Stimulated activated CD8-positive, alpha-beta memory T cell treated with anti-CD3 and anti-CD28 coated beads, Interleukin-4, amount 100 ng/mL, for 4 hours (primary cell): ENCODE measurements at places on chromosomes 7 and 10.

- no peak for DNase-seq
These were observed 7.9 kb upstream of the INMT start for GRCh38 chr7:30744075-30744417.

DNA sequence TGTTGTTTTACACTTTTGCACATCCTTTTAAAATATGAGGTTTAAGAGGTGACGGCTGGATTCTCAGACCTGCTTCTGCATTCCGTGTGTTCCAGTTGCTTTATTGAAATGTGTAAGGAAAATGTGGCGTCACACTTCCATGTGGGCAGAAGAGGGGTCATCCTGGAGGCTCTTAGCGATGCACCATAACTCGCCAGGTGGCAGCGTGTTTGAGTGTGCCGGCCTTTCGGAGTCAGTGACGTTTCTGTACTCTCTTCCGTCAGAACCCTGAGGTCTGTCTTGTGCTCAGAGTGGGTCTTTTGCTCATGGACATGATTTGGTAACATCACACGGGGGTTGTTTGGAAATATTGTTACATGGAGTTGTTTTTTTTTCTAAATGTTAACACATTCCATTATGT, 9.1 kb downstream of the PPP2R2D start:
- no peak for DNase-seq

- no peak for DNase-seq
These were observed 3.2 kb upstream of the MRPS24 start for GRCh38 chr7:43872406-43873110.

DNA sequence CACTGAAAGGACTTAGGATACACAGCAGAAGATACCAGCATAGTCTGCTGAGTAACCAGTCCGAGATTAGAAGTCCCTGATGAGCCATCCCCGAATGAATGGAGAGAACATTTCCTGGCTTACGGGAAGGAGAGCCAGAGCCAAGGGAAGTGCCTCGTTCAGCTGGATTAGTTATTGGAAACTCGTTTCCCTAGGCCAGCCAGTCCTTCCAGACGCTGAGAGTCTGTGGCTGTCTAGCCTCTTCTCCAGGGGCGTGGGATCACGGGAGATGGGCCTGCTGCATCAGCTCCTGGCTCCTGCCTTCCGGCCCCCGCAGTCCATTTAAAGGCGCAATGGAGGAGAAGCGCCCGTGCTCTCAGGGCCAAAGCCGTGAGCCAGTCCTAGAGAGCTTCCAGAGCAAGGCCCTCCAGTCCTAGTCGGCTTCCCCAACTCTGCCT, 712.8 kb downstream of the PARD3 start:
- no peak for DNase-seq

DNA sequence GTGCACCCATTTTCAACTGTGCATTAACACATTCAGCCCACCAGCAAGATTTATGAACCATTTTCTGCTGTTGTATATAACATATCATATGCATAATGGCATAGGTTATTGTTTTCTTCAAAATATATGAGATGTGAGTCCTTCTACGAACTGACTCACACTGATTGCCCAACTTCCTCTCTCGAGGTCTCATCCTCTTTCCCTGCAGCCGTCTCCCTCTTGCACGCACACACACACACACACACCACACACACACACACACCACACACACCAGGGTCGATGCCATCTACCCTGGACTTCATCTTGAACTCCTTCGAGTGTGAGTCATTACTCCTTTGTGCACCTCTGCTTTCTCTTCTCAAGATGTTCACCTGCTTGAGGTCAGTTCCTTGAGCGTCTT, 36.7 kb downstream of the EGFR start:
- DNase-seq, result no peak

- no peak for DNase-seq
These were observed 11.2 kb upstream of the ING3 start for GRCh38 chr7:120939345-120939744.

- no peak for DNase-seq
These were observed 3.3 kb downstream of the CYP2E1 start for GRCh38 chr10:133530506-133530905.

DNA sequence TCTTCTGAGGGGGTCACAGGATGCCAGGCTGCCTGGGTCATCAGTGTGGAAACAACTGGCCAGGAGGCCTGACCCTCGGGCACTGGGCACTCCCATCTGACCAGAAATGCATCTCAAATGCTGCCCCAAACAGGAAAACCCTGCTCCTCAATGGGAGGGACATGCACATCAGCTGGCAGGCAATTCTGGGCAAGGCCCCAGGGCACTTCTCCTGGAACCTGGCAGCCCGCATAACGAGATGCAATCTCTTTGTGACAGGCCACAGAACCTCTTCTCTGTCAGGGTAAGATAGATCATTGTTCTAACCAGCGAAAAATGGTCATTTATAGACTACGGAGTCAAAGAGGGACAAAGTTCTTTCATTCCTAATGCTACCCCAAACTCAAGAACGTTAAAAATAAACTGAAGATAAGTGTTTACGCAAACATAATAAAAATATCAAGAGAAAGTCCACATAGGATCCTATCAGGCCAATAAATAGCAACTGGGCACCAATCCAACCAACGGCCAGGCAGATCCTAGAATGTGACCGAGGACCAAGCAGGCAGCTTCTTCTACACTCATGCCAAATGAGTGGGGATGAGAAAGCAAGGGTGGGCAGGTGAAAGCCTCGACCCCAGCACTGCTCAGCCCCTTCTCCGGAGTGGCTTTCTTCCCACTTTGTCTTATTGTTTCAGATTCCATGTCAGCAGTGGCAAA, 212.3 kb downstream of the TCERG1L start:
- DNase-seq, result no peak

GRCh38 chr10:85598646-85599045, 767.9 kb downstream of the GRID1 start:
- no peak for DNase-seq

DNA sequence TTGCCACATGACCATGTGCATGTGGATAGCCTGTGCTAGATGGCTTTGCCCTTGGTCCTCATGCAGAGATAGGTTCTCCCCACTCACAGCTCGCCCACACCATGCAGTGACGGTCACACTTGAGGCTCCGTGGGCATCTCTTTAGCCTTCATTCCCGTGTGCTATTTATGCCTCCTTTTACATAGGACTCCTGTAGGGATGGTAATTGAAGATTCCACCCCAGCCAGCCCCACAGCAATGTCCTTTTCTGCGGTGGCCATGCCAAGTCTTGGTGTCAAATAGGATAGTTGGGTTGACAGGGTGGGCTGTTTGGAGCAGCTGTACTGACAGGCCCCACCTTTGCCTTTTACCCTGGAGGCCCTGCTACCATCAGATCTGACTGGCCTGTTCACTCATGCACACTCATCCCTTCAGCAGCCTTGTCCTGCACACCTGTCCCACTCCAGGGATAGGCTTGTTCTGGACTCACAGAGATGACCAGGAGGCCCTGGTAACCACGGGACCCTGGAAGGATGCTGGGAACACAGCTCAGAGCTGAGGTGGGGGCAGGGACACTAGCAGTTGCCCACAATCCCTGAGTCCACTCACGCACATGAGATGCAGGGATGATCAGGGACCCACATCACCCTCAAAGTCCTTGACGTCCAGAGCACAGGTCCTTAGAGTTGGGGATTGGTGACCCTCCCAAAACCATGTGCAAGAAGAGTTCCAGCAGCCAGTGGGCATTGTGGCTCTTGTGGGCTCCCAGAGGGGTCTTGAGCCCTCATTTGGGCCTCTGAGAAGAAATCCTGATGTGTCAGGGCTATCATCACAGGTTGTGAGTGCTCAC, 71.2 kb downstream of the ADCY1 start:
- no peak for DNase-seq

GRCh38 chr7:102918845-102919244, 6.0 kb downstream of the LRRC17 start:
- no peak for DNase-seq

DNA sequence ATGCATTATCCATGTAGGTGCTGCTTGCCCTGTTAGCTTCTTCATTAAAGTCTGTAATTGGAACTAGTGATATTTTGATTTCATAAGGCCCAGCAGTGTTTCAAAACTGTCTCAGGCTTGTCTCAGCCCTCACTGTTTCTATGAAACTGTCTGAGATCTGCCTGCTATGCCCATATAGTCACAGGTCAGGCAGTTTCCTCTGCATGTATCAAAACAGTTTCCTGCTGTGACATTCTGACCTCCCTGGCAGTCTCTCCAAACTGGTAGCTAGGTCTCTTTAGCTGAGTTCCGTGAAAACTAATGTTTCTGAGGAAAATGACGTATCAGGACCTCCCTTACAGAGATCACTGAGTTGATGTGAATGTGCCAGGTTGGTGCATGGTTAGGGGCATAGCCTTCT, 18.9 kb upstream of the SEMA3D start:
- DNase-seq, result no peak

DNA sequence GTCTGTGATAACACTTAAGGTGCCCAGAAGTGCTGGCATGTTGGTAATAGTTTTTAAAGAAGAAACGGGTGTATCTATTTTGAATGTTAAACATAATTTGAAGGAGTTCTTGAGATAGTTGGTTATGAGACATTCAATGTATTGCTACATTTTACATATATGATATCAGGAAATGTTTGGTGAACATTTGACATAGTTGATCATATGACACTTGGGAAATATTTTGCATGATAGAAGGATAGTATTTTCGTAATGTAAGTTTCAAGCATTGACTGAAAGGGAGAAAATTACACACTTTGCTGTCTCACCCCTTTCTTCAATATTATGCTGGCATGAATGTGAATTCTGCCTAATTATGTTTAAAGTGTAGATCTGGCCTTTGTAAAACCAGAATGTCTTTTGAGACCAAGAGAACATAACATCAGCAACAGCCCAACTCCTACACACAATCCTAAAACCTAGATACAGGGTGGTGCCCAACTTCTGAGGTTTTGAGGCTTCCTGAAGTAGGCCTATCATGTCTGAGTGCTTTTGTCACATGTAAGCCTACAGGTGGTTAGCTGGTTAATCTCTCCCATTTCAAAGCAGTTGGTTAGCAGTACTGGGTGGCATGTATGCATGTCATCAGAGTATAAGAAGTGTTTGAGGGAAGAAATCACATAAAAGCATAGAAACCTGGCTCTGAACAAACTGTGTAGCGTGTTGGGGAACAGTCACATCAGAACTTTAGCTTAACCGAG, 2.1 kb downstream of the ADD3 start:
- DNase-seq, result peak; percentile 11

- DNase-seq, result no peak
These were observed 46.5 kb upstream of the MSMB start for GRCh38 chr10:46092524-46093081.

DNA sequence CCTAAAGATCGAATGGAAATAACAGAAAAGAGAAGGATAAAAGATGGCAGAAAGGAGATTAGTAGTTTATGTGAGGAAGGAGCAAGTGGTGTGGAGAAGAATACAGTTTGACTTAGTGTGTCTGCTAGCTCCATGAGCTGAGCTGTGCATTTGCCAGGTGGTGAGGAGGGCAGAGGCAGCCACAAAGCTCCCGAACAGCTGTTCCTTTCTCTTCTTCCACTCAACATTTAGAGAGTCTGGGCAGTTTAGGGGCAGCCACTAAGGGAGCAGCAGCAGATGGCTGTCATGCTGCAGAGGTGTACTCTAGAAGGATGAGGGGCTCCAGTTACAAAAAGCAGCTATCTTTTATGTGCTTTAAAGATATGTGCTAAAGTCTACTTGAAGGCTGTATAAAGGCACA, 674.4 kb downstream of the GRM8 start:
- no peak for DNase-seq

DNA sequence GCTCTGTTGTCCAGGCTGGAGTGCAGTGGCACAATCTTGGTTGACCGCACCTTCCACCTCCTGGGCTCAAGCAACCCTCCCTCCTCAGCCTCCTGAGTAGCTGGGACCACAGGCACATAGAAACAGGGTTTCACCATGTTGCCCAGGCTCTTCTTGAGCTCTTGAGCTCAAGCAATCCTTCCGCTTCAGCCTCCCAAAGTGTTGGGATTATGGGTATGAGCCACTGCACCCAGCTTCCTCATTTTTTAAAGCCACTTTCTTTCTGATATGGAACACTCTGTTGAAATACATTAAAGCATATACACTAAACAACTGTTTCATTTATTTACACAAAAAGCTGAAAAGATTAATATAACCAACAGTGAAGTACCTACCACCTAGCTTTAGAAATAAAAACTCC, 117.2 kb downstream of the CLEC2L start:
- DNase-seq, result no peak

- DNase-seq, result no peak
These were observed 1.2 kb downstream of the SFRP4 start for GRCh38 chr7:37915438-37915837.

DNA sequence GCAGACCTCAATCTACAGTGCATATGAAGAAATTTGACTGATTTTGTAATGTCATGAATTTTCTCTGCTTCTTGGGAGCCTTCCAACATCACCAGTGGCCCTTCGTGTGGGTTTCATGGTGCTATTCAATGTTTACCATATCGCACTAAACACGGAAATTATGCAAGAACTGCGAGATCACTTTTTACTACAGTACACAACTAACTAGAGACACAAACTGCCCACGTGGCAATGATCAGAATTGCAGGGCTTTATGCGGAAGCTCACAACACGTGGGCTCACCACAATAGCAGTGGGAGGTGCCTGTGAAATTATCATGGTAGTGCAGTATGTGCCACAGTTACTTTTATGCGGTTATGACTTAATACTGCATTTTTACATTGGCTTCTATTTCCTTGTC, 449.7 kb upstream of the KLF6 start:
- peak; percentile 45 for DNase-seq

DNA sequence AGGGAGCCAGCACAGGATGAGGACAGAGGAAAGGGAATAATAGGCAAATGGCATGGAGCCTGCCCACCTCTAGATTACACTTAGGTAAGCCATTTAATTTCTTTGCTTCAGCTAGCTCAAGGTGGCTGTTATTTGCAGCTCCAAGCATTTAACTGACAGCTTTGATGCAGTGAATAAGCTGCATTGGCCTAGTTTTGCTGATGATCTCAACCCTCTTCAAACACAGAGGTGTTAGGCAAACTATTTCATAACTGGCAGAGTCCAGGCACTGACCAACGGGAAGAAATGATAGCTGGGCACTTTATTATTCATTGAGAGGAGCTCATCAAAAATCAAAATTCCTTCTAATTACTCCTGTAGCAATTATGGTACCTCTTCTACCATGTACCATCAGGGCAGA, 317.4 kb downstream of the BMPER start:
- DNase-seq, result no peak

DNA sequence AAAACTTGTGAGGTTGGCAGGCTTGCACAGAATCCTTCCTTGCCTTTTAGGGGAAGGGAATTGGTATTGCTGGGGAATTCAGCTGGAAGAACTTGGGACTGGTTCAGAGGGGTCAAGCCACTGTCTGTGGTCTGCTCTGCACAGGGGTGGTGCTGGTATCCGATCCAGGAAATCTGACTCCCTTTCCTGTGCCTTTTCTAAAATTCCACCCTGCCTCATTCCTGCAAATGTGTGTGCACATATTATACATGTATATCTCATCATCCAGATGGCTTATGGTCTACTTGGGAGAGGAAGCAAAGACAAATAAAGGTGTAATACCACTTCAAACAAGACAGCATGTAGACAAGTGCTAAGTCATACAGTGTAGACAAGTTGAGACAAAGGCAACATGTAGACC, 14.3 kb downstream of the UBTD1 start:
- no peak for DNase-seq

- no peak for DNase-seq
These were observed at the start of gene PTN for GRCh38 chr7:137343281-137343841. Gene PTN, minus strand, starts transcription at chr7:137343733. Its CDS starts 88,760 bp downstream, at chr7:137254973.
